Hippocampal formation (tissue), 2 donors: ENCODE measurements at places on chromosomes 7 and 10.

- no peak for DNase-seq
These were observed 6.2 kb downstream of the AOC1 start for GRCh38 chr7:150858236-150859197.

DNA sequence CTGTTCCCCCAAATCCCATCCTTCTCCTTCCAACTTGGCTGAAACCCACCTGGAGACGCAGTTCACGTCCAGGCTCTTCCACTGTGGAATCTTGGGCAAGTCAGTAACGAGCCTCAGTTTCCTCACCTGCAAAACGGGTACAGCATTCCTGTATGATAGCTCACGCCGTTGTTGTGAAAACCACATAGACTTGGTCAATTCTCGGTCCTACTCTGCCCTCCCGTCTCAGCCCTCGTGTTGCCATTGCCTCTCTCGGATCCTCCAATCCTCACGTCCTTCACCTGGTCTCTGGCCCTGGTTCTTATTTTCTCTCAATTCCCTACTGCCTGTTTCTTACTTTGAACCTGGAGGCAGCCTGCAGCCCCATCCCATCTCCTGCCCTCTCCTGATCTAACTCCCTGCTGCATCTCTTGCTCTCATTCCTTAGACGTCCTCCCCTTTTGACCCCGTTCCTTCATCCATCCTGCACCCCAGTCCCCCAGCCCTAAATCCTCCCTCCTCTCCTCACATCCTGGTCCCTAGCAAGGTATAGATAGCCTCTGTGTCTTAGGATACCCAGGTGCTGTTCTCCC lies 2.0 kb upstream of the MUC12 start:
- no peak for DNase-seq

DNA sequence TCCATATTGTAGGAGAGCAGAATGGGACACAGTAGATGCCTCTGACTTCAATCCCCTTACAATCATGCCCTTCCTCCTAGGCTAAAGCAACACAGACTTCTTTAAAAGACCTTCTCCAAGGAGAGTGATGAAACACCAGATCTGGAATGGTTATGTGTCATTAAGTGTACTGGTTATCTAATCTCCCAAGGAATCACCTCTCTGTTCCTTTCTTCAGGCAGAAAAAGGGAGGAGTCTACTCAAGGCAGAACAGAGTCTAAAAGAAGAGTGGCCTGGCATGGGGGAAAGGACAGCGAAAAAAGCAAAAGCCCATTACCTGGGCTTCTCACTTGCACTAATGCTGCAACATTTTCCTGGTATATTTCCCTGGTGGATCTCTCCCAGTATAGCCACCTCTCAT lies 2.9 kb downstream of the ELMO1 start:
- no peak for DNase-seq

- no peak for DNase-seq
These were observed 126.6 kb upstream of the PARD3 start for GRCh38 chr10:34941471-34942357.

- DNase-seq: no peak
These were observed 11.5 kb downstream of the DRGX start for GRCh38 chr10:49384268-49384953.

DNA sequence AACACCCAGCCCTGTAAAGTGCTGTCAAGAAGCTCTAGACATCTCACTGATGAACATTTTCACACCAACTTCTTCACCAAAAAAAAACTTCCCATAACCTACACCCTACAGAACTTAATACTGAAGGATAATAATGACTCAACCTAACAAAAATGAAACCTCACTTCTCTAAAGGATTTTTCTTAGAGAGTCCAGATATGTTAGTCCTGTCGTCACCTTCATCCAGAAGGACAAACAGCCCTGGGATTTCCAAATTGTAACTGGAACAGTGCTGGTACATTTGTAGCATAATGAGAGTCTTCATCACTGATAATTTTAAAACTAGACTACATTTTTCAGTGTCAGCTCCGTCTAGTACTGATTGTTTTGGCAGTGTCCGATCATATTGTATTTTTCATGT lies 528.6 kb upstream of the CELF2 start:
- no peak for DNase-seq

- no peak for DNase-seq
These were observed 1194.4 kb upstream of the SORCS1 start for GRCh38 chr10:108358912-108359311.

DNA sequence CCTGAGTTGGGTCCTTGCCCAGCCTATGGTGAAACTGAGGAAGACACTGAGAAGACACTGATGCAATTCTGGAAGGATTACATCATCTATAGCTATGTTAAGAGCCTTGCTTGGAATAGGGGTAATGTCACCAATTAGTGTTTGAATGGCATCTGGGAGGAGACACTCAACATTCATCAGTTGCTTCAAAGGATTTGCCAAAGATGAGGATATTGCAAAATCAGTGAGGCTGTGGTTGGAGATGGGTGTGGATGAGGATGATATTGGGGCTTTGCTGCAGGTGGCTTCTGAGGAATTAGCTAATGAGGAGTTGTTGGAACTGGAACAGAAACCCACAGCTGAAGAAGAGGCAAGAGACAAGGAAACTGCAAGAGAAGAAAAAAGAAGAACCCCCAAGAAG lies 146.7 kb upstream of the SP4 start:
- no peak for DNase-seq

DNA sequence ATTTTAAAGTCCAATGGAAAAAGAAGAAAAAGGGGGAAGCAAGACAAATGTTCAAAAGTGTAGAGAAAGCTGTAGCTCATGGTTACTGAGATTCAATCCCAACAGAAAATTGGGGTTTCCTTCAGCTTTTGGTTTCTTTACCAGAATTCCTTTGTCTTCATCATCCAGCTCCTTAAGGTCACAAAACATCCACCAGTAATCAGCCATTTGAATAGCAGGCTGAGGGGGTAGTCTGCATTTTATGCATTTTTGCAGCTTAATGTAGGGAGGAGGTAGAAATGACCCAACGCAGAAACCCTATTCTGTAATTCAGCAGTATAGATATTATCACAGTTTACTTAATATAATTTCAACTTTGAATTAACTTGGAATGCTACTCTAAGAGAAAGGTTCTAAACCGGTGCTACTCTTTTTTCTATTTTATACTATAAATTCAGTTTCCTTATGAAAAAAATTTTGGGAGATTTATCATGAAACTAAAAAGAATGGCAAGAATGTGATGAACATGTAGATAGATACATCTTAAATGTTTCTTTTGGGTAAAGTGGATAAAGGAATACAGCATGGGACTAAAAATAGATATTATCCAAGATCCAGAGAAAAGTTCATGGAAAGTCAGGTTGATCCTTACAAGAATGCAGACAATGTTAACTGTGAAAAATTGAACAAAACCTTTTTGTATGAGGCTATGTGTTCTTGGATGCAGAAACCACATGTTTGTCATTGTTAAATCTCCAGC lies 596.9 kb downstream of the PHTF2 start:
- no peak for DNase-seq

GRCh38 chr10:133475821-133476640 lies 22.3 kb downstream of the SCART1 start:
- DNase-seq: no peak

DNA sequence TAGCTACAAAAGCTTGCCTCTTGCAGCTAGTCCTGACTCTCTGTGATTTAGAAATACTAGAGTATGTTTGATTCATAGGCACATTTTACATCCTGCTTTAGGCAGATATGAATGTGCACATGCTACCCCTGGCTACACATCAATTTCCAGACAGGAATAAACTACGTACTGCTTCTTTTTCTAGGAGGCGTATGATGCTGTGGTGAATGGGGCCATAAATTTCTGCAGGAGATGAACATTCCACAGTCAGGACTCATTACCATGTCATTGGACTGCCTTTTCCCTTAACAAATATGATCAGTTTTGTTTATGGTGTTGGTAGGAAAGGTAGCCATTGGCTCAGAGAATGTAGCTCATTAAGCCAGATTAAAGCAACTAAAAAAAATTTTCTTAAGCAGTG lies 50.1 kb upstream of the IFRD1 start:
- no peak for DNase-seq

DNA sequence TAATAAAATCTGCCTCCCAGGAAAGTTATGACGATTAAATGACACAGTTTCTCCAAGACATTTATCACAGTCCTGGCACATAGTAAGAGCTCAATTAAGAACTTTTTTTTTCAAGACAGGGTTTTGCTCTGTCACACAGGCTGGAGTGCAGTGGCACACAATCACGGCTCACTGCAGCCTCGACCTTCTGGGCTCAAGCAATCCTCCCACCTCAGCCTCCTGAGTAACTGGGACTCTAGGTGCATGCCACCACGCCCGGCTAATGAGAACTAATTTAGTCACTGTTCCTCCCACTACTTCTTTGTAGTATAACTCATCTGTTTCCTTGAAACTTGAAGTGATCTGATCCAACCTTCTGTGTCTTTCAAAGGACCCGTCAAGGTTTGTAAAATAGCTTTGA lies 42.2 kb upstream of the MXI1 start:
- DNase-seq: no peak

DNA sequence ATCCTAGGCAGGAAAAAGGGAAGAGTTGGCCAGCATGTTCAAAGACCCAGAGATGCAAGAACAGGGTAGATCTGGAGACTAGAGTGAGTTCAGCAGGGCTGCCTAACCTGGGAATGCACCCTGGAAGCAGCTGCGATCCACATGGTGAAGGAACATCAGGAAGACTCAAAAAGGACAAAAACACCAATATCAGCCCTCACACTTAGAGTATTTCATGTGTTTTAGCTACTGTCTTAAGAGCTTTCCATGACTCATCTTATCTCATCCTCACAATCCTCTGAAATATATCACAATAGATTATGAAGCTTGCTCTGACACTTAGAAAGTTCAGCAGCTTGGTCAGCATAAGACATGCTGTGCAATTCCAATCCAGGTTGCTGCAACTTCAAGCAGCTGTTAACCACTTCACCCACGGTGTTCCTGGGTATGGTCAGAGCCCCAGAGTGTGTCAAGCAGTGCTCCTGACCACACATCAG lies 380.9 kb downstream of the PARD3 start:
- no peak for DNase-seq

DNA sequence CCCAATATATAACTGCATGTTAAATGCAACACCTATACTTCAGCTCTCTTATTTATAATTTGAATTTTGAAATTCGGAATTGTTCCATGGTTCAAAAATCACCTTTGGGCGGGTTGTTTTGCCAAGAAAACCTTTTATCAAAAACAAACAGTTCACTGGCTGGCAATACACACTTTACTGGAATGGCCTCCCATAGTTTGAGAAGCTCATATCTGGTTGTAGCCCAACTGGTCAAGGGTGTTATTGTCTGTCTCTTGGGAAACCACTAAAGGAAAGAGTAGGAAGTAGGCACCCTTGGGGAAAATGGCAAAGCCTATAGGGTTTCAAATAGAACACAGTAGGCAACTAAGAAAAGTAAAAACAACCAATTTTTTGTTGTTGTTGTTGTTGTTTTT lies 117.9 kb downstream of the HIPK2 start:
- DNase-seq: no peak

GRCh38 chr10:14608381-14609001 lies 166.2 kb downstream of the FAM107B start:
- DNase-seq: no peak

DNA sequence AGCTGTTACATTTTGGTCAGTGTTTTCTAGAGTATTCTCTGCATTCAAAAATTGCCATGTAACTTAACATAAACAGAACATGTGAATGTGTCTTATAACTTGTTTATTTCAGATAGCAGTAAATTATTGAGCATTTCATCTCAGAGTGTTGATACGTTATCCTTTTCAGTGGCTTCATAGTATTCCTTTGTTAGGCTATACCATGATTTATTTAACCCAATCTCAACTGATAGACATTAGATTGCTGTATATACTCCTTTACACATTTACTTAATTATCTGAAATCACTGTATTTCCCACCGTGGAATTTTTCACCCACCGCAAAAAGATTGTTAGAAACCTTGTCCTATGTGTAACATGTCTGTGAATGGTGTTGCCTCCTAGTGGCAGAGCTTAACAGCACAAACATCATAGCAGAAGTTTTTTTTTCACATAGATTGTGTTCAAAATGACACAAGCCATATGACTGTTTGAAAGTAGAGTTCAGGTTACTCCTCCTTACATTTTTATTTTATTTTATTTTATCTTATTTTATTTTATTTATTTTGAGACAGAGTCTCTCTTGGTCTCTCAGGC lies 21.4 kb downstream of the SLF2 start:
- DNase-seq: no peak

- DNase-seq: no peak
These were observed 34.7 kb downstream of the DDIT4 start for GRCh38 chr10:72308320-72308987.

GRCh38 chr10:104582602-104582951 lies 58.5 kb upstream of the SORCS3 start:
- DNase-seq: no peak

- DNase-seq: no peak
These were observed 62.4 kb downstream of the NRP1 start for GRCh38 chr10:33271969-33272583.

- no peak for DNase-seq
These were observed 118.1 kb downstream of the TYW1B start for GRCh38 chr7:72709909-72710308.

DNA sequence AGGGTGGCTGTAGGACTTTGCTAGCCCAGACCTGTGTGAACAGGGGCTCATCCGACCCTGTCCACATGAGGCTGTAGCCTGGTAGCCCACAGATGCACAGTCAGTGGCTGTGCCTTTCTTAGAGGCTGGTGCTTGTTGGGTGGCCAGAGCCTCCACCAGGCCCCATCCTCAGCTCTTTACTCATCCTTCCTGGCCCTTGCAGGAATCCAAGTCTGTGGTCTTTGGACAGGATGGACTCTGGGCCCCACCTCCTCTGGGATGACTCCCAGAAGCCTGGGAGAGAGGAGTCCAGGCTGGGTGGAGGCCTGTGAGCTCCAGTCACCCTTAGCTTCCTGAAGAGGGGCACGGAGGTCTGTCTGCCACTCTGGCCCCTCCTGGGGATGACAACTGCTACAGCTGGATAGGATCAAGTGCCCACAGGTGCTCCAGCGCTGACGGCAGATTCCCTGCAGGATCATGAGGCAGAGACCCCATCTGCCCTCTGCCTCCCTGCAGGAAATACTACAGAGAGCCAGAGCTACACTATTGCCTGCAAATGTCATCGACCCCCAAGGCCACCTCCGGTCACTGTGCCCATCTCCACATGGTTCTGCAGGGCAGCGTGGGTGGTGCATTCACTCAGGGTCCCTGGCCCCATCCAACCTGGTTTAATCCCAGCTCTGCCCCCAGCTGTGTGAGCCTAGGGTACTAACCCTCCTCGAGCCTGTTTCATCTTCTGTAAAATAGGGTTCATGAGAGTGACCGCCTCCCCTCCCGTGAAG lies 114.5 kb downstream of the PTPN20 start:
- no peak for DNase-seq
